Stimulated activated CD4-positive, alpha-beta T cell treated with anti-CD3 and anti-CD28 coated beads, Interleukin-2, amount 100 ng/mL, for 48 hours (primary cell): ENCODE measurements at places on chromosomes 7 and 10.
A peak's percentile ranks its signal among the peaks of the same experiment; 100 is the strongest.

GRCh38 chr7:150742286-150742968 is 5.2 kb downstream of the GIMAP5 start:
- DNase-seq, result no peak

DNA sequence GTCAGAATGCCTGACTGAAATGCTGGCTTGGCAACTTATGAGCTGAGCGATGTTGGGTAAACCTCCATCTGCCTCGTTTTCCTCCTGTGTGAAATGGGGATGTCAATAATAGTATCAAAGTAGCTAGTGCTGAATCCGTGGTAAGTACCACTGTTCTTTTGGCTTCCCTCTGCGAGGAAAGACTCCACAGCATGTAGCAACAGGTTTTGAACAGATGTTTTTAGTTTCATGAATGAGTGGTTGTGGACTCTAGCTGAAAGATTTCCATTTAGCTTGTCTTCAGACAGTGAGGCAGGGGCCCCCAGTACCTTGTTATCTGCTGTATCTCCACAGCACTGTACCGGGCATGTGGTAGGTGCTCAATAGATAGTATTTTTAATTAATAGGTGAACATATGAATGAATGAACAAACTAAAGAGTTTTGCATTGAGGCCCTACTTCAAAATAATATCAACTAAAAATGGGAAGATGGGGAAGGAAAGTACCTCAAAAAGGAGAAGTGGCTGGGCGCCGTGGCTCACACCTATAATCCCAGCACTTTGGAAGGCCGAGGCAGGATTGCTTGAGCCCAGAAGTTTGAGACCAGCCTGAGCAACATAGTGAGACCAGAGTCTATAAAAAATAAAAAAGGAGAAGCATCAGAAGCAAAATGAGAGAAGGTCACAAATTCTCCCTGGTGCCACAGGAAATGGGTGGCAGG is 5.6 kb upstream of the DLG5 start:
- no peak for DNase-seq

GRCh38 chr7:37732253-37732652 is 48.7 kb downstream of the GPR141 start:
- no peak for DNase-seq

GRCh38 chr7:121041516-121042148 is 53.1 kb downstream of the CPED1 start:
- DNase-seq, result no peak

GRCh38 chr10:6647811-6648526 is 67.9 kb upstream of the PRKCQ start:
- DNase-seq, result peak; percentile 70

- no peak for DNase-seq
These were observed 1209.8 kb downstream of the REEP3 start for GRCh38 chr10:64731016-64731415.

GRCh38 chr10:70934701-70935100 is 46.3 kb upstream of the PCBD1 start:
- DNase-seq, result no peak

GRCh38 chr10:44993922-44994751 is 6.6 kb upstream of the ZNF22 start:
- DNase-seq, result no peak

DNA sequence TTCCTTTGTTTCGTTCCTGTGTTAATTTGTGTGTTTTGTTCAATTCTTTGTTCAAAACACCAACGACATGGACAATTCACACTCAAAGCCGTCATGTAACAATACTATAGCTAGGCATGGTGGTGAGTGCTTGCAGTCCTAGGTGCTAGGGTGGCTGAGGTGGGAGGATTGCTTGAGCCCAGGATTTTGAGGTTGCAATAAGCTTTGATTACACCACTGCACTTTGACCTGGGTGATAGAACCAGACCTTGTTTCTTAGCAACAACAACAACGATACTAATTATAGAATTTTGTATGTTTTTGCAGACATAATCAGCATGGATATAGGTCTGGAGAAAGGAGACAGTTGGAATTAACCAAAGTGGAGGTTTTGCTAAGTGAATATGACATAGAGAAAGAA is 936.2 kb downstream of the PCDH15 start:
- DNase-seq, result no peak

DNA sequence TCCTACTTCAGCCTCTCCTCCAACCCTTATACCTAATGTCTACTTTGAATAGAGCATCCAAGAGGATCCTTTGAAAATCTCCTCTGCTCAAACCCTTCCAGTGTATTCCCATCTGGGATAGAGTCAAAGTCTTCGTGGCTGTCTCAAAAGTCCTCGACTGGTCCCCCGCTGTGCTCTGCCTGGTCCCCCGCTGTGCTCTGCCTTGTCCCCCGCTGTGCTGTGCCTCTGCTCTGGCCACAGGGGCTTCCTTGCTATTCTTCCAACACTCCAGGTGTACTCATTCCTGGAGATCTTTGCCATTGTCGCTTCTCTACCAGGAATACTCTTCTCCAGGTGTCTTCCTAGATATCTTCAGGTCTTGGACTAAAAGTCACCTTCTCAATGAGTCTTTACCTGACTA is 36.1 kb upstream of the COMMD3 start:
- no peak for DNase-seq
